ENCODE measurements at places on chromosomes 16 and 17. TPM values are rescaled to one million over a fixed set of nuclear protein-coding genes. Genes with fewer than 3 reads are reported as not detected.

DNA sequence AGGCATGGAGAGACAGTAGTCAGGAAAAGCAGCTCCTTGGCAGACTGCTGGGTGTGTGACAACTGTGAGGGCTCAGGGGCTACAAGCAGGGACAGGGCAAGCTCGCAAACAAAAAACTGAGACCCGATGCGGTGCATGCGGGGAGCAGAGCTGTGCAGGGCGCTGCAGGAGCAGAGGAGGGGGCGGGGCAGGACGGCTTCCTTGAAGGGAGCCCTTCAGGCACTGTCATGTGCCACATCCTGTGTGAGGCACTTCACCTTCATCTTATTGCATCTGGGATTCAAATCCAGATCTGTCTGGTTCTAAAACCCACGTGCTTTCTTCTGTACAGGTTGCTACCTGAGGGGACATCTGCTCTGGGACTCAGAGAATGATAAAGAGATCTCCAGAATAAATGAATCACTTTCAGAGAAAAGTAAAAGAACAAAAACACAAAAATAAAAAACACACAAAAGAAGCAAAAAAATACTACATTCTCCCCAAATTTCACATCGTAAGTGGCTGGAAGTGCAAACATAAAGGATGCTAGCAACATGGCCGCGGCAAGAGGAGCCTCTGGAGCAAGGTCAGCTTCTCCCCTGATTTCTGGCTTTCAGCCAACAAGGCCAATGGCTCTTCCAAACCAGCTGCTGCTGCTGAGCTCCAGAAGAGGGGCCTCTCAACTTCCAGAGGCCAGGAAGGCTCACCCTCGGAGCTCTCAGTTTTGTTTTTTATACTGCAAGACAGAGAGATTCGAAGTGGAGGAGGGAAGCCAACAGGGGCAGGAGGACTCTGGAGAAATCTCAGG is 14.2 kb downstream of the LYRM9 start:
- no peak for DNase-seq

DNA sequence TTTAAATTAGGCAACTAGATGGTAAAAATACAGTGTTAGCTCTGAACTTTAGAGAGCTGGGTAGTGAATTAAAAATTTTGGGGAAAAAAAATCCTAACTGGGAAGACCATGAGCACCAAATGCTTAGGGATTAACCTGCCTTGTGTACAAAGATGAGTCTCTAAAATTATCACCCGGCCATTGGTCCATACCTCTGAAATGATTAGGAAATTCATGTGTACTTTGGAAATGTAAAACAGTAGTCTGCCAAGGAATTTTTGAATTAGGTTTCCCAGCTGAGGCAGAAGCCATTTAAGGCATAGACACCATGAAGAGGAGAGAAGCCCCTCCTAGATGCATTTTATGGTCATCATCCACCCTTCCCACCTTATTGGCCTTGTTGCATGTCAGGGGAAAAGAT is 670.5 kb upstream of the SALL1 start:
- no peak for DNase-seq

The TM4SF5 gene
- not detected for total RNA-seq

GRCh38 chr17:27518545-27519521 is 62.6 kb downstream of the KSR1 start:
- no peak for DNase-seq

DNA sequence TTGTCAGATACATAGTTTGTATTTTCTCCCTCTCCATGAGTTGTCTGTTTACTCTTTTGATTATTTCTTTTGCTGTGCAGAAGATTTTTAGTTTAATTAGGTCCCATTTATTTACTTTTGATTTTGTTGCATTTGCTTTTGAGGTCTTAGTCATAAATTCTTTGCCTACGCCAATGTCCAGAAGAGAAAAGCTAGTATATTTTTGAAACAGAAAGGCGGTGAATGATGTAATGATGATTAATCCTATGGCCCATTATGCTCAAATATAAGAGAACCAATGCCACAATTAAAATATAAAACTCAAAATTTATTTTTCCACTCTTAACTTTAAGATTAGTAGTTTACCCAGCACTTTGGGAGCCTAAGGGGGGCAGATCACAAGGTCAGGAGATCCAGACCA is 59.8 kb upstream of the SMIM36 start:
- peak; percentile 58 for DNase-seq

GRCh38 chr16:16062023-16062937 is 112.9 kb downstream of the ABCC1 start:
- no peak for DNase-seq

DNA sequence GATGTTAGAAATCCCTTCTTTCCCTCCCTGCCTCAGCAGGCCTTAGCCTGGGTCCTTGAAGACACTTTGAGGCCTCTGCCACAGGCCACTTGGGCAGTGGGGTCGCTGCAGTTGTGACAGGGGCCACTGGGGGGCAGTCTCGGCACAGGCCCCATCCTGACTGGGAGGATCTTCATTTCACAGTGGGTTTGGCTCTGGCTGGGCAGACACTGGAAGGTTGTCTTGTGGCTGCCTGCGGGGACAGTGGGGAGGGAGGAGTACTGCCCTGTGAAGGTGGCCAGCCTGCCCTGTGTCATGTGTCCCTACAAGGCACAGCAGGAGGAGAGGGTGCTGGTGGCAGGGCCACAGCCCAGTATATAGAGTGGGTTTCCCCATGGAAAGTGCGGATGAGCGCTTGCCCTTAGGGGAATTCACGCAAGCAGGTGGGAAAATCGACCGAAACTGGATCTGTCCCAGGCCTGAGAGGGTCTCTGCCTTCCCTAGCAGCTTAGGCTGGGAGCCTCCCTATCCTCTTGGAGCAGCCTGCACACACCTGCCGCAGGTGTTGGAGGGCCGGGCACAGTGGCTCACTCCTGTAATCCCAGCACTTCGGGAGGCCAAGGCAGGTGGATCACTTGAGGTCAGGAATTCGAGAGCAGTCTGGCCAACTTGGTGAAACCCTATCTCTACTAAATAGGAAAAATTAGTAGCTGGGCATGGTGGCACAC is 28.8 kb downstream of the GINS2 start:
- DNase-seq, result peak; percentile 41

GRCh38 chr17:62713086-62713881 is 85.8 kb downstream of the MRC2 start:
- no peak for DNase-seq

DNA sequence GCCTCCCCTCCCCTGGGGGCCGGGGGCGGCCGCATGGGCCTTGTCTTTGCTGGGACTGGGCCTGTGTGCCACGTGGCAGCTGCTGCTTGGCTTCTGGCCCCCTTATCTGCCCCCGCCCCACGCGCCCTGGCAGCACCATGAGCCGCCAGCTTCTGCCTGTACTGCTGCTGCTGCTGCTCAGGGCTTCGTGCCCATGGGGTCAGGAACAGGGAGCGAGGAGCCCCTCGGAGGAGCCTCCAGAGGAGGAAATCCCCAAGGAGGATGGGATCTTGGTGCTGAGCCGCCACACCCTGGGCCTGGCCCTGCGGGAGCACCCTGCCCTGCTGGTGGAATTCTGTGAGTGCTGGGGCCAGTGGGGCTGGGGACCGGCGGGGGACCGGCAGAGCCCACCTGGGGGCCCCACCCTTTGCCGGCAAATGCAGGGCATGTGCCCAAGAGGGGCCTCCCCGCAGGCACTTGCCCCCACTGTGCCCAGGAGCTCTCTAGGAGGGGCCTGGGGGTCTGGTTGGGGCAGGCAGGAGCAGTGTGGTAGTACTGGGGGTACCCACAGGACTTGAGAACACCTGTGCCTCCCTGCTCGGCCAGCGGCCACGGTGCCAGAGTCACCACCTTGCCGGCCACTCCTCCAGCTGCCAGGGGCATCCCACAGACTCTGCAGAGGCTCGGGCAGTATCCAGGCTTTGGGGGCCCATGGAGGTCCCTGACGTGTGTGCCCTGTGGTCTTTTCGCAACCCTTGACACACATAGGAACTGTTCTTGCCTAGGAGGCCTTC is at the start of gene PDIA2:
Gene PDIA2 (plus strand): TSS at position 132 of the 773 bp plus-strand sequence. CDS start 6 bp downstream, at position 138.
- DNase-seq, result no peak

- DNase-seq, result no peak
Observed at GRCh38 chr16:49330562-49331201, 42.9 kb upstream of the C16orf78 start.

DNA sequence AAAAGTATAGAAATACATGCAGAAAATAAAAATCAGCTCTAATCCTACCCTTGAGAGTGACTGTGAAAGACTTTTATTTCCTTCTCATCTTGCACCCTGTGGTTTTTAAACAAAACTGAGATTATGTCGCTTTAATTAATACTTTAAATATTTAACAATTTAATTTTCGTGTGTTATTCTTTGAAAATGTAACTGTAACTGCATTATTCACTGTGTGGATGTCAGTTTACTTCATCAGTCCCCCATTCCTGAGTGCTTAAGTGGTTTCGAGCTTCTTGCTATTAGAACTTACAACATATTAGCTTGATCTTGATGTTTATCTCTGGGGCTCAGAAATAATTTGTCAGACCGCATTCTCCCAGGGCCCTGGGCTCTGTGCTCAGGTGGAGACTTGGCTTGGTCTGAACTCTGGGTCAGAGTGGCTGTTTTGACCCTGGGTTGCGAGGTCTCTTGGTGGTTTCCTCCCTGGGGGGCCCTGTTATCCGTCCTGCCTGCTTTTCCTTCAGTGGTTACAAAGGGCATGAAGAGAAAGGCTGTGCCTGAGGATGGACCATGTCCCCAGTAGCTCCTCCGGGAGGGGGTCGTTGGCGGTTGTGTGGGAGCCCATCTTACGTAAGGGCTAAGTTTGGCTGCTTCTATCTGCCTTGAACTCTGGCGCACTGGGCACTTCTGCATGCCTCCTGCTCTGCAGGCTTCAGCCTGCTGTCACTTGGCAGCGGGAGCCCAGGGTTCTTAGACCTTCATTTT is 25.7 kb downstream of the AKAP1 start:
- DNase-seq, result peak; percentile 3

DNA sequence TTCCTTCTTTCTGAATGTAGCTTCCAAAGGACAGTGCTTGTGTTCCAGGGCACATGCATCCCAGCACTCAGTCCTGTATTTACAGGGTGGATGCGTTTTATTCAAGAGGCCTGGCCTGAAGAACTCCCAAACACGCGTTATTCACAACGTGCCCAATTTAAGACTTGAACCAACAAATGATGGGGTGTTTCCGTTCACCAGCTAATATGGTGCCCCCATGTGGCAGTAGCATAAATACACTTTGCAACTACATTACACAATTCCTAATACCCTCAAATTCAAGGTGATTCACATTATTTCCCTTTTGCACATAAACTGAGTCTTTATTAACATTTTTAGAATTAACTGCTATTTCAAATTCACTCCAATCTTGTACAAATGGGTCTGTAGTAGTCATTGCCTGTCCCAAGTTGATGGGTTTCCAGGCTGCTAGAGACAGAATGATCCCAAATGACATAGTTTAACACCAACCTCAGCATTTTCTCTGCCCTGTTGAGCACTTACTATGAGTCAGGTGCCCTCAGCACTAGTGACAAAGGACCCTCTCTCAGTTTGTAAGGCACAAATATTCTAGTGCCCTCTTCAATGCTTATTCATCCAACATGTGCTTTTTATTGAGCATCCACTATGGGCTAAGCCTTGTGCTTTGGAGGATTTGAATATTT is 26.9 kb downstream of the HSD17B2 start:
- DNase-seq, result peak; percentile 22

DNA sequence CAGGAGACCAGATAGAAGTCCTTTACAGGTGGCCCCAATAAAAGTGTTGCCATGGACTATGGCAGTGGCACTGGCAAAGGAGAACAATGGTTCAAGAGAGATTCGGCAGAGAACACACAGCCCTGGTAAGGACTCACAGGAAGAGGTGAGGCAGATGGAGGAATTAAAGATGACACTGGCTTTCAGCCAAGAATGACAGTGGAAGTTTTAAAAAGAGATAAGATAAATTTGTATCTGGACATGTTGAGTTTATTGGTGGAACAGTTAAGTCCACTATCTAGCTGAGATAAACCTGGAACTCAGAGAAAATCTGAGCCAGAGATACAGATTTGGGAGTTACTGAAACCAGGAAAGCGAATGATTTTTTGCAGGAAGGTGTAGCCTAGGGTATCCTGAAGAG is 20.1 kb downstream of the CMC2 start:
- DNase-seq, result no peak

GRCh38 chr16:31033709-31034492 is 543 bp downstream of the STX4 start:
- peak; percentile 70 for DNase-seq

DNA sequence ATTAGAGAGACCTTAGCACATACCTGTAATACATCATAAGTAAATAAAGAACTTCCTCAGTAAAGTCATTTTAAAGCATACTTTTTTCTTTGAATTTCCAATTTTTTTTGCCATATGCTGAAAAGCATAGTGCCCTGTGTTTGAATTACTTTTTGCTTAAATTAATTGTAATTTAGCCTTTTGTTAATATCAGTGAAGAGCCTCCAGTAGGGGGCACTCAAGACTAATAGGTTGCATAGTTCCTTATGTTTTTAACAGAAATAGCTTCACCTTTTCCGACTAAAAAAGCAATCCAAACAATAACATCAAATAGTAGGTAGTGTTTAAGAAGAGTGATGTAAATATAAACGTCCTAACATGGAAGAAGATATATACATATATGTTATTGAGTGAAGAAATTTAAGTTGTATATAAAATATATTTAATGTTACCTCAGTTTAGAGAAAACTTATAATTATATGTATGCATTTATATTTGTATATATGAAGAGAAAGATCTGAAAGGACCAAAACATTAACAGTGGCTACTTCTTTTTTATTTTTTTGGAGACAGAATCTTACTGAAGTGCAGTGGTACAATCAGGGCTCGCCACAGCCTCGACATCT is 18.6 kb downstream of the RAD51C start:
- peak; percentile 69 for DNase-seq

DNA sequence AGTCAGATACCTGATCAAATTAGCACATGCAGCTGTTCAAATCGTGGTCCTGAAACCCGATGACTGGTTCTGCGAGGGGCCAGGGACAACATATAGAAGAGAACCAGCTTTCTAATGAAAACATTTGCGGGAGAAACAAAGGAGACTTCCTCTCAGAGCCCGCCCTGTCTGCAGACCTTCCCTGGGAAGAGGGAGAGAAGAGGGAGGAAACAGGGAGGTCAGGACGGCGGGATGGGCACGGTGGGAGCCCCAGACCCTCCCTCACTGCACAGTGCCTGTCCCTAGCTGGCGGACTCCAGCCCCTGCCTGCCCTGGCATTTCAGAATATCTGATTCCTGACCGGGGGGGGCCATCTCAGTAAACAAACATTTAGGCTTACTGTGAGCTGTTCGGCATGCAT is 317.3 kb downstream of the FOXL1 start:
- DNase-seq, result no peak

The SOX15 gene
- total RNA-seq, result 0.18 TPM

DNA sequence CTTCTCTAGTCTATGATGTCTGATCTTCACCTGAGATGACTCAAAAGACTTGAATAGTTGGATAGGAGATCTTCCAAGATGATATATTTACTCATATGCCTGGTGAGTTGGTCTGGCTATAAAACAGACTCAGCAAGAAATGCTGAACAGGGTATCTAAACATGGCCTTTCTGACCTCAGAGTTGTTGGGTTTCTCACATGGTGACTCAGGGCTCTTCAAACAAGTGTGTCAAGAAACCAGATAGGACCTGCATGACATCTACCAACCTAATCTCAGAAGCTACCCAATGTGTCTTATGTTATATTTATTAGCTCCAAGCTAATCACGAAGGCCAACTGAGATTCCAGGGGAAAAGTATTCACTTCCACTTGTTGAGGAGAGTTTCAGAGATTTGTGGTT is 1477.3 kb downstream of the CDH8 start:
- DNase-seq, result no peak

GRCh38 chr17:39929646-39930407 is 2.3 kb downstream of the LRRC3C start:
- peak; percentile 82 for DNase-seq

The CCL1 gene
- not detected for total RNA-seq

The ST6GALNAC1 gene
- not detected for total RNA-seq

The ANKS4B gene
- not detected for total RNA-seq

The CD300H gene
- not detected for total RNA-seq

GRCh38 chr17:1241929-1242328 is 28.3 kb upstream of the BHLHA9 start:
- DNase-seq, result peak; percentile 50
